ENCODE measurements at places on chromosomes 2 and 18. TPM values are rescaled to one million over a fixed set of nuclear protein-coding genes. Genes with fewer than 3 reads are reported as not detected.

The MC4R gene
- total RNA-seq: not detected

The SRD5A2 gene
- total RNA-seq: not detected

The TXNDC2 gene
- total RNA-seq: 0.28 TPM

The HOXD1 gene
- not detected for total RNA-seq

The VWA3B gene
- total RNA-seq: not detected

The TNFRSF11A gene
- total RNA-seq: 0.49 TPM

The KCNF1 gene
- not detected for total RNA-seq

The EVA1A gene
- total RNA-seq: 27.3 TPM

The DSG4 gene
- total RNA-seq: not detected

The RAB6C gene
- total RNA-seq: 0.24 TPM

The FAM161A gene
- total RNA-seq: 2.9 TPM

The PIK3C3 gene
- total RNA-seq: 42.5 TPM

The SLC16A14 gene
- 4.9 TPM for total RNA-seq

The SOX11 gene
- total RNA-seq: 31.6 TPM

The STARD7 gene
- 61.0 TPM for total RNA-seq

The ANKRD29 gene
- 0.48 TPM for total RNA-seq
